ENCODE measurements at places on chromosomes 2 and 18.

DNA sequence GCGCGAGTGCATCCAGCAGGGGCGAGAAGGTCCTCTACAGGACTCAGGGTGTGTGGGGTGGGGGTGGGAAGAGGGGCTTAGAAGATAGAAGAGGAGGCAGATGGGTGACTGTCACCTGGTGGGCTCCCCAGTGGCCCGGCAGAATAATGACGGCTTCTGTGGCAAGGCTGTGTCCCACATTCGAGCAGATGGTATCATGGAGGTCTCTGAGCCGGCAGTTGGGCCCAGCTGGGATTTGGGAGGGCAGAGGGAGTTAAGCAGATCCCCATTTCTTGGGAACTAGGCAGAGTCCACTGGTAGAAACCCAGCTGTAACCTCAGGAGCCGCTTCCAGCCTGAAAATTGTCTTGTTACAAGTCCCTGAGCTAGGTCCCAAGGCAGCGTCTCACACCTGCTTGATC lies 28.4 kb upstream of the DTNB start:
- no peak for DNase-seq

- no peak for DNase-seq
These were observed 110.7 kb upstream of the TLK1 start for GRCh38 chr2:171271386-171271785.

GRCh38 chr2:239026711-239027361 lies 179.0 kb downstream of the TWIST2 start:
- DNase-seq: no peak

GRCh38 chr18:62485684-62486083 lies 37.1 kb upstream of the ZCCHC2 start:
- DNase-seq: peak; percentile 79

DNA sequence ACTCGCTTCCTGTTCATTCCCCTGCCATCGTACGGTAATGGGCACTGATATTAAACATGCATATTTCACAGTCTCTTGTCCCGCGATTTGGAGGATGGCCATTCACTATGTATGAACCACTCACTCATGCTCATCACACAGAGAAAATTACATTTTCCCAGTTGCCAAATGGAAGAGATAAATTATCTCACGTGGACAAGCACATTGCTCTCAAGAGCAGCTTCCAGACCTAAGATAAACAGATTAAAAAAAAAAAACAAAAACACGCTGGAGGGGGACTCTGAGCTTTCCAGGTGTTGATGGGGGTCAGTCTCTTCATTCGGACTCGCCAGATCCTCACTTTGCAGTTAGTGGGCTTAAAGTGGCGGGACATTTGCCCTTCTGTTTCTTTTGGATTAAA lies 1.7 kb upstream of the MAPK4 start:
- DNase-seq: no peak

- no peak for DNase-seq
These were observed 168.5 kb downstream of the SUCLG1 start for GRCh38 chr2:84290537-84290936.

GRCh38 chr18:2606335-2606734 lies 35.0 kb downstream of the NDC80 start:
- DNase-seq: no peak

DNA sequence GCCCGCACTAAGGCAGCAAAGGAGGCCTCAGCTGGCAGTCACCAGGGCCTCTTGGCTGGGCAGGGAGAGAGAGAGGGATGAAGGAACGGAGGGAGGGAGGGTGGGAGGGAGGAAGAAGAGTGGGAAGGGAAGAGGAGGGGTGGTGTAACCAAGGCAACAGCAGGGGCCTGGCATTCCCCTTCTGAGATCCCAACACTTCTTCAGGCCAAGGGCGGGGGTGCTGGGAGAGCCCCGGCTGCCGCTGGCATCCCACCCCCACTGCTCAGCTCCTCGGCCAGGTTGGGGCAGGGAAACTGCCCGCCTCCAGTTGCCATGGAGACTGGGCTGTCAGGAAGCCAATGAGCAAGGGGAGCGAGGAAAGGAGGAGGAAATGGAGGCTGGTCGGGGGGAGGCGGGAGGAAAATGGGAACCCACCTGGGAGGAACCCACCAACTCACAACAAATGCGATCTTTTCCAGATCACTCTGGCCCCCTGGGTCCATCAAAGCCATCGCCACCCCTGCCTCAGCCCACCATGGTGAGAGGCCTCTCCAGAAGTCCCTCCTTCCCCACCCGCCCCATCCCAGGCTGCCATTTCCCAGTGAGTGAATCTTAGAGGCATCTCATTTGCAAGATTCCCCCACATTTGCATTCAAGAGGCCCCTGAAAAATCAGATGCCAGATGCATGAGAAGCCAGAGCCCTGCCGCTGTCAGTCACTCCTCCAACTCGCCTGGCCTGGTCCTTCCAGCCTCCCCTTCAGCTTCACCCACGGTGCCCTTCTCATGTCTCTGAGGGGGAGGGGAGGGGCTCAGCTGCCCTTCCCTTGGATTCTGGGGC lies 12.4 kb downstream of the SH2D6 start:
- DNase-seq: no peak

DNA sequence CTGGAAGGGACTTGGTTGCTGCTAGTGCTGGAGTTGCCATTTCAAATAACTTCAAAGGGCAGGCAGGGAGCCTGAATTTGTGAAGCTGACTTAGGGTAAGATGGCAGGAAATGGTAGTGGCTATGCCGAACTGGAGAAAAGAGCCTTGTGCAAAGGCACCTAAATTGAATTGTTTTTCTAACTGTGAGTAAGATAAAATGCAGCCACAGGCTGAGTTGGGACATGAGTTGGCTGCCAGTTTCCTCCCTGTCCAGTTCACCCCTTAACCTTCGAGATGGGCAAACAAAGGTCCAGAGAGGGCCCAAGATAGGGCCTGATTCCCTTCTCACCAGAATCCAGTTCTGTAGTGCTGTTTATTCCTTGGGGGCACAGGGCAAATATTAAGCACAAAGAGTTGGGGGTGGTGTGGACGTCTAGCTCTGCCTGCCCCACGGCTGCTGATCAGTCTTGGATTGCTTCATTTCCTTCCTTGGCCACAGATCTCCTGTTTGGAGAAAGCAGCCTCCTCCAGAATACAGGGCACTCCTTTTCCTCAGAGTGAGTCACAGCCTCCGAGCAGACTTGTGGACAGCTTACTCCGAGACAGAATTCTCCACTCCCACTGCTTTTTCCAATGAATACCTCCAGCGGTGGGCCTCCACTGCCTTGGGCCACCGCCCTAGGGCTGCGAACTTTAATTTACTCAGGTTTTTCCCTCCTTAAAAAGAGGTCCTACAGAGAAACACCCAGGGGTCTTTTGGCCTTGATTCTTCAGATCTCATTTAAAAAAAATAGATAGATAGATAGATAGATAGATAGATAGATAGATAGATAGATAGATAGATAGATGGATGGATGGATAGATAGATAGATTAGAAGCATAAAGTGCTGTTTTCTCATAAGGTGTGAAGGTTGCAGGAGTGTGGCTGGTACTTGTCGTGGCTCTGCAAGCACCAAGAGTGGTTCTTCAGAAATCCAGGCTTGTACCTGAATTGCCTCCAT lies 18.4 kb upstream of the SLC20A1 start:
- DNase-seq: peak; percentile 79

DNA sequence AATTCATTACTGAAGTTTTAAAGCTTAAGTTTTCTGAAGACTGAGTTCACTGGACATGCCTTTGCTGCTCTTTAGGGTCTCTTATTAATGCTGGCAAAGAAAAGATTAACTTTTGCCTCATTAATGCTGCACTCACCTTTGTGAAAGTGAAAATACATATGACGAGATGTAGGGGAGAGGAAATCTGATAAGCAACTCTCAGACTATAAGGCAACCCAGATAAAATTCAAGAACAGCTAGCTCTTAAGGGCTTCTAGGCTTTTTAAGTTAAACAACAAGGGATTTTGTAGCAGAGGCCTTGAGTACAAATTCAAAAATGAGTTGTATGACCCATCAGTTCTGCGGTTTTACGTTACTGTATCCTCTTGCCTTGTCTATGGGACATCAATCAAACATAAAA lies 143.7 kb downstream of the USP34 start:
- DNase-seq: no peak

DNA sequence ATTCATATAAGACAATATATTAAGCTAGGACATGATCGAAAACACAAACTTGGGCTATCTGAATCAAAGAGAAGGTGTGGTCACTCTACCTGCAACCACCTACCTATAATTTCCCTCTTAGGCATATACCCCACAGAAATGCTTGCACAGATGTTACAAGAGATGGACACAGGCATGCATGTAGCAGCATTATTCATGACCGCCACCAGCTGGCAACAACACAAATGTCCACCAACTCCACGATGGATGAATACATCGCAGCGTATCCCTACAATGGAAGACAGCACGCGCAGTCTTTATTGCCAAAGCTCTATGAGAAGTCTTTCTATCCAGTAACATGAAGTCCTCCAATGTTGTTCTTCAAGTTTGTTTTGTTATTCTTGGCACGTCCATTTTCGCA lies 90.8 kb downstream of the ARL4C start:
- no peak for DNase-seq

DNA sequence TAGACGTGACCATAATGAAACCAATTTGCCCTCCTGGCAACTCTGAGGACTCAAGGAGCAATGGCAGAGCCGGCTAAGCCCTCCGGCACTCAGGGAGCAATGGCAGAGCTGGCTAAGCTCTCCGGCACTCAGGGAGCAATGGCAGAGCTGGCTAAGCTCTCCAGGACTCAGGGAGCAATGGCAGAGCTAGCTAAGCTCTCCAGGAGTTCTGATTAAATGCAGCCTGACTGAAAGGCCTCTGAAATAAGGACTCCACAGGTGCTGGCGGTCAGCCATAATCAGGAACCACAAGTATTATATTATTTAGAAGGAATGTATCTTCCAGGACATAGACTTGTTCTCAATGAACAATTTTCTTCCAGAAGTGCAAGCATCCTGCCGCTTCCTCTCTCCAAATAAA lies 65.2 kb downstream of the C2orf76 start:
- DNase-seq: no peak

- no peak for DNase-seq
These were observed 15.7 kb upstream of the COX7A2L start for GRCh38 chr2:42376758-42377157.

DNA sequence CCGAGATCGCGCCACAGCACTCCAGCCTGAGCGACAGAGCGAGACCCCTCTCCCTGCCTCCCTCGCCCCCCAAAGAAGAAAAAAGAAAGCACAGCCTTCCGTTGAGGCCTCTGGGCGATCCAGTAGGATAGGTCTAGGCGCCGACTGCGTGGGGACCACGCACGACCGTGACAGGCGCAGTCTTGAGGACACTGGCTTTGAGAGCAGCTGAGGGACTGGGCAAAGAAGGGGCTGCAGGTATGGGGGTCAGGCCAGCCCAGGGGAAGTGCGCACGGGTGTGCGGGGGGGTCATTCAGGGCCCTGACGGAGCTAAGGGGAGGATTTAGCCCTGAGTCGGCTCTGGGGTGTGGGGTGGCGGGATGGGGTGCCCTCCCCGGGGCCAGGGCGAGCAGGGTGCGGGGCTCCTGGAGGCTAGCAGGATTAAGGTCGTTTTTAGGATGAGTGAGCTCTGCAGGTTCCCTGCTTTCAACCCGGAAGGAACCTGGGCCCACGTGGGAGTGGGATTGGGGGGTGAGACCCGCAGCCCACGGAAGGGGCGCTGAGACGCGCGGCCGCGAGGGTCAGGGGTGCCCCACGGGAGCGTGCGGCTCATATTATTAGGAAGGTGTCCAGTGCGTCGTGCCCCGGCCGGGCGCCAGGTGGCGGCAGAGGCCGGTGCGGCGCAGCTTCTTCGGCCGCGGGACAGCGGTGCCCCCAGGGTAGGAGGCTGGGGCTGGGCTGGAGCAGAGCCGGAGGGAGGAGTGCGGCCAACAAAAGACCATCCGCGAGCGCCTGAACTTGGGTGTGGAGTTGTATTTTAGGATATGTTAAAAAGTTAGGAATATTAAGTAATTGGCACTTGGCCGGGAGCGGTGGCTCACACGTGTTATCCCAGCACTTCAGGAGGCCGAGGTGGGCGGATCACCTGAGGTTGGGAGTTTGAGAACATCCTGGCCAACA lies 20.5 kb upstream of the ZNF236 start:
- peak; percentile 44 for DNase-seq

DNA sequence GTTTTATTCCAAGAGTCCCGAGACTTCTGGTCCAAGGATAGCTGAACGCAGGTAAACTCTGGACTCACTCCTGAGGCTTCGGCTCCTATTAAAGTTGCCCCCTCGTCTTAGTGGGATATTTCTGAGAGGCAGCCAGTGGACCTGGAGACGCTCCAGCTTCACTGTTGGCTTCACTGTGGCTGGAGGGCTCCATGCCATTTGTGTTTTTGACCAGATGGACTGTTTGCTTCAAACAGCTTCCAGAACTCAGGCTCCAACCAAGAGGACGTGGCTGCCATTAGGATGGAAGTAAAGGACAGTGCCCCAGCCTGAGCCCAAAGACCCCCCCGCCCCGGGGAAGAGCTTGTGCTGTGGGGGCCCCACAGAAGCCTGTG lies 94.4 kb upstream of the LDAH start:
- DNase-seq: no peak

DNA sequence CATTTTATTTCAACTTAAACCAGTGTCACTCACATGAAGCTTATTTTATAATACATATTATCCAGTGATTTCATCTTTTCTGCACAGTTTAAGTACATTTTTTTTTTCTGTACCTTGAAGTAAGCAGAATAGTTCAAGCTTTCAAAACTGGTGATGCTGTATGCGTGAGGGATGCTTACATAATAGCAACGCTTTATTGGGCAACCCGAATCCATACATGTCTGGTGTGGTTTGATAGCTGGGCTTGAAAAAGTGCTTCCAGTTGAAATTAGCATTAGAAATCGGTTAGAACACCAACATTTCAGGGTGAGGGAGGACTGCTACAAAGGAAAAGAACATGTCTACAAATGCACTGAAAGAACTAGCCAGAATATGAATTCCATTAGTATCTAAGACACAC lies 117.4 kb downstream of the MBP start:
- DNase-seq: no peak

DNA sequence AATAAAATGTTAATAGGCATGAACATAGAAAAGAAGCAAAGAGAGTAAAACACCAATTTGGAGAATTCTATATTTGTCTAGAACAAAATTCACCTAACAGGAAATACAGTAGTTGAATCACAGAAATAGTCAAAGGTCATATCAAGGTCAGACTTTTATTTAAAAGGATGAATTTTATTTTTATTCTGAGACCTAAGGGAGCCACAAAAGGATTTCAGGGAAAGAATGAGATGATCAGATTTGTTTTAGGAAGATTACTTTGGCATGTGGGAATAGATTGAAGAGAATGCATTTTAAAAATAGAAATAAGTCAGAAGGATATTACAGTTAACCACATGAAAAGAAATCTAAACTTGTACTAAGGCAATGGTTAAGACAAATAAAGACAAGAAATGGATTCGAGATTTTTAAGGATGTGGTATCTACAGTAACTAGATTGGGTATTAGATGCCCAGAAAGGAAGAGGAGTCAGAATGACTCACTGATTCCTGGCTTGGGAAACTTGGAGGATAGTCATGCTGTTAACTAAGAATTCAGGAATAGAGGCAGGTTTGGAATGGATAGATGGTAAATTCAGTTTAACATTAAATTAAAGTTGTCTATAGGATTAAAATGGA lies 56.0 kb downstream of the METTL4 start:
- peak; percentile 44 for DNase-seq

GRCh38 chr2:126761981-126762878 lies 106.3 kb downstream of the GYPC start:
- no peak for DNase-seq
